ENCODE measurements at places on chromosomes 7 and 10. TPM values are rescaled to one million over a fixed set of nuclear protein-coding genes. Genes with fewer than 3 reads are reported as not detected.

Gene ZNF467
- 0.95 TPM for total RNA-seq

Gene NPY4R
- not detected for total RNA-seq

Gene NACAD
- total RNA-seq = 1.7 TPM

Gene TMUB1
- total RNA-seq = 15.6 TPM

Gene SEMA3A
- 65.8 TPM for total RNA-seq
